ENCODE measurements at places on chromosomes 3 and 15. TPM values are rescaled to one million over a fixed set of nuclear protein-coding genes. Genes with fewer than 3 reads are reported as not detected.

GRCh38 chr15:96053031-96053780 is 277.3 kb upstream of the NR2F2 start:
- DNase-seq = no peak

GRCh38 chr3:54228806-54229205 is 106.5 kb downstream of the CACNA2D3 start:
- no peak for DNase-seq

- DNase-seq = no peak
These were observed 891 bp upstream of the DMXL2 start for GRCh38 chr15:51623386-51623938.

DNA sequence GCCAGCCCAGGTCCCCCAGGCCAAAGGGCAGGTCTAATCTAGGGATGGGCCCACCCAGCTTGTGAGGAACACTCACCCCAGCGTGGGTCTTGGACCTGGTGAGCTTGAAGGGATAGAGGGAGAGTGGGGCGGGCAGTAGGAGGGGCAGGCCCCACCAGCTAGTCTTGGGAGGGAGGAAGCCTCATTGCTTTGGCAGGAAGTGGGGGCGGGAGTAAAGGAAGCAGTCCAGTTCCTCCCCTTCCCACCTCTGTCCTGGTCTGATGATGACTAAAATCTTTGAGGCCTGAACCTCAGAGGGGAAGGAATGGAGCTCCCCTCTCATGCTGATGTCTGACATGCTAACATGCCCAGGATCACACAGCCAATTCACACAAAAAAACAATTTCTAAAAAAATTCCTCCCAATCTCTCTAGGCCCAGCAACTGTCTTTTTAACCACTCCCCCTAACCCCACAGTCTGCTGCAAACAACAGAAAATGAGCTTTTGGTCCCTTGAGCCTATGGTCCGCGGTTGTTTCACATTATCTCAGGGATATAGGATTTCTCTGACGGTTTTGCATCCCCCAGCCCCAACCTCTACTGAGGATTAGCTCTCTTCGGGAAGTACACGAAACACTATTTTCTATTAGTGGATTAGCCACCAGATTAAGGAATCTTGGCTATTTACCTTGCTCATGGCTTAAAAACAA is 30.7 kb upstream of the DUSP7 start:
- DNase-seq = no peak

GRCh38 chr3:195768414-195768813 is 43.3 kb downstream of the MUC4 start:
- DNase-seq = no peak

GRCh38 chr3:122890077-122890719 is 95.3 kb downstream of the SLC49A4 start:
- no peak for DNase-seq

- no peak for DNase-seq
These were observed 151.7 kb downstream of the MEGF11 start for GRCh38 chr15:66101715-66102395.

DNA sequence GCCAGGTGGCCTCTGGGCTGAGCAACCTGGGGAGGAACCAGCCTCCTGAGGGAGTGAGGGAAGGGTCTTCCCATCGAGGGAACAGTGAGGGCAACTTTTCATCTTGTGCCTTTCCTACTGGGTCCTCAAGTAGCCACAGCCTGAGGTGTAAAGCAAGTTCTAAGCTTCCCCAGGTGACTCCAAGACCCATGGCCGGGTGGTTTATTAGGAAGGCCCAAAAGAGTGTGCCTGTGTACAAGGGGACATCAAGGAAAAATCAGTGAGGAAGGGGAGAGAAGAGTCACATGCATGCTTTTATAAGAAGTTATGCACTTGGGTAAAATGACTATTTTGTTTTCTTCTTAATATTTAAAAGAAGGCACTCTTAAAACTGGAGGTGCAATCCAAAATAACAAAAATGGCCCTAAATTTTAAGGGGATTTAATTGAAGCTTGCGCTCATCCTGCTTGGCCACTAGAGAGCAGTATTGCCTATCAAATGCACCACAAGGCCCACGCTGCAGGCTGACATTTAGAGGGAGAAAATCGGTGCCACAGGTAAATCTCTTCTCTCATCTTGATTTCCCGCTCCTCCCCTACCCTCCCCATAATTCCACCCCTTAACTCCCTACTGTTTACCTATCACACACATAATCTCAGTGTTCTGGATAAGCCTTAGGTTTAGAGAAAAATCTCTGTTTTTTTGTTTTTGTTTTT is 6.7 kb downstream of the NANOGP8 start:
- no peak for DNase-seq

DNA sequence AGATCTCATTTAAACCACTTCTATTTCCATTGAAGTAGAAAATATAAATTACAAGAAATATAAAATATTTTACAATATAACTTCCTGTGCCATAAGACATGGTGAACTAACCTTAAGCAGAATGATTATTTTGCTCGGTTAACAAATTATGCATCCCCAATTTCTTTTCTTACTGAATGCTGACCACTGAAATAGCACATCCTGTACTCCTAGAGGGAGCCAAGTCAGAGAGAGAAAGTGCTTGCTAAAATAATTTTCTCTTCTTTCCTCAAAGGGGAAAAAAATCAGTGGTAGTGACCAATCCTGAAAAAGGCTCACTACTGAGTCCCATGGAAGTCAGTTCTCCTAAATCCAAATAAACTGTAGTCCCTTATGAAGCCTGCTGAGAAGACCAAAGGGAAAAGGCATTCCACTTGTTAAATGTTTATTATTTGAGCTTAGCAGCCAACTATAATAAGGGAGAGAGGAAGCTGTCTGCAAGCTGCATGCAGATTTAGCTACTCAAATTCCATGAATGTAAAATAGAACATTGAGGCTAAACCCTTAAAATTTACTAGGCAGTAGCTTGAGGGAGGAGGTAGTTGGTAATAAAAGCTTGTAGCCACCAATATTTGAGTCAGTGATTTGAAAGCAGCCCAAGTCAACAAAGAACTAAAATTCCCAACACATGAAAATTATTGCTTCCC is 33.1 kb downstream of the CEP152 start:
- DNase-seq = no peak

DNA sequence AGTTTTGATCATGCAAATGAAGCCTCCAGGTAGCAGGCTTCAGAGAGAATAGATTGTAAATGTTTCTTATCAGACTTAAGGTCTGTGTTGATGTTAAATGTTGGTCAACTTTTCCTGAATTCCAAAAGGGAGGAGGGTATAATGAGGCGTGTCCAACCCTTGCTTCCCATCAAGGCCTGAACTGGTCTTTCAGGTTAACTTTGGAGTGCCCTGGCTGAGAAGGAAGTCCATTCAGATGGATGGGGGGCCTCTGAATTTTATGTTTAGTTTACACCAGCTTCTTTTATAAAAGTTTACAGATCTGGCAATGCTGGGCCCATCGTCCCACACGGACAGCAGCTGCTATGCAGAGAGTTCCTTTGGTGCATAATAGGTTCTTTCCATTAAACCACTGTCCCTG is 8.9 kb downstream of the CCDC13 start:
- no peak for DNase-seq

- DNase-seq = peak; percentile 3
These were observed 47.2 kb upstream of the TEX55 start for GRCh38 chr3:119098619-119099222.

GRCh38 chr3:95217661-95218060 is 1154.8 kb downstream of the NSUN3 start:
- DNase-seq = no peak

- DNase-seq = no peak
These were observed 3.3 kb downstream of the C3orf70 start for GRCh38 chr3:185149591-185149990.

DNA sequence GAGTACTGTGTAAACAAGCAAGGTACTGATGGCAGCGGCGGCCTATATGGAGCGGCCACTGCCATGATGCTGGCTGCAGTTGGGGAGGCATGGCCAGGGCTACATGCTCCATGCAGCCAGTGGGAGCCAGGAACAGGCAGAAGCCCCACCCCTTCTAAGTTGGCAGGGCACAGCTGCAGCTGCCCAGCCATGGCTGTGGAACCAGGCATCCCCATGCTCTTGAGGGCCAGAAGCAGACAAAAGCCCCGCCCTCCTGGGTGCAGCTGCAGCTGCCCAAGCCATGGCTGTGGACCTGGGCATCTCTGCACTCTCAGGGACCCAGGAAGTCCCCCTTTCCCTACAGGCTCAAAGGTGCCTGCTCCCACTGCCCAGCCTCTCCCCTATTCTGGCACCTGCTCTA is 150.9 kb downstream of the FMN1 start:
- DNase-seq = no peak

DNA sequence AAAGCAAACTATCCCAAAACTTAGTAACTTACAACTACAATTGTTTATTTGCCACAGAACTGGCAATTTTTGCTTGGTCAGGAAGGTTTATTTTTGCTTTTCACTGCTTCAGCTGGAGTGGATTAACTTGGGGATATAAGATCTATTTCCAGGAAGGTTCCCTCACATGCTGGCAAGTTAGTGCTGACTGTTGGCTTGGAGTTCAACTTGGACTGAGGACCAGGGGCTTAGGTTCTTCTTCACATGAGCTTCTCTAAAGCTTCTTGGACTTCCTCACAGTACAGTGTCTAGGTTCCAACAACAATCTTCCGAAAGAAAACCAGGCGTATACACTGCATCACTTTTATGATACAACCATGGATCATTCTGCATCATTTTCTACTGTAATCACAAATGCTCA is 264.4 kb downstream of the CHL1 start:
- DNase-seq = no peak

GRCh38 chr3:49869525-49870126 is at the start of gene CAMKV:
TSS of gene CAMKV (minus strand) at chr3:49869906. CDS start at chr3:49862388, 7,518 bp downstream.
- no peak for DNase-seq

DNA sequence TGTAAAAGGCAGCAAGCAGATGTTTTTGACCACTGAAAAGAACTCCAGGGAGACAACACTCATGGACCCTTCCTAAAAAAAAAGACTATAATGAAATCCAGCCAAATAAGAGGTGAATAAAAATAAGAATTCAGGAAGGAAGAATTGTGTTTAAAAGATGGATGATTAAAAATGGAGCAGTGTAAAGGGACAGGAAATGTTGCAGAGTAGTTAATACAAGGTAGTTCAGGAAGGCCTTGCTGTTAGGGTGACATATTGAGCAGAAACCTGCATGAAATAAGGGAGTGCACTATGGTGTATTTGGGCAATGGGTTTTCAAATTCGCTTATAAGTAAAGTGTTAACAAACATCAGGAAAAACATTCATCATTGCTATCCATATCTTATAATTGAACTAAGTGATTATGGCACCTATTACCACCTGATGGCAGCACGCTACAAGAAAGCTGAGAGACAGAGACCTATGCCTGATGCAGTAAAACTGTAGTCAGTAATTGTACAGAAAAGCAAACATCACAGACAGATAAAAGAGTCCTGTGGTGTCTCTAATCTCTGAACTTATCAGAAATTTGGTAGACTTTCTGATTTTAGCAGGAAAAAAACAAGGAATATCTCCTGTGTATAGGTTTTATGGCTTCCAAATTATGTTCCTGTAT is 5.8 kb upstream of the DBR1 start:
- no peak for DNase-seq

- DNase-seq = no peak
These were observed 475.2 kb upstream of the TGFBR2 start for GRCh38 chr3:30131191-30131590.

- DNase-seq = no peak
These were observed 284.9 kb upstream of the TBL1XR1 start for GRCh38 chr3:177482048-177482691.

- DNase-seq = peak; percentile 43
These were observed 165.7 kb upstream of the TSC22D2 start for GRCh38 chr3:150242220-150242936.

DNA sequence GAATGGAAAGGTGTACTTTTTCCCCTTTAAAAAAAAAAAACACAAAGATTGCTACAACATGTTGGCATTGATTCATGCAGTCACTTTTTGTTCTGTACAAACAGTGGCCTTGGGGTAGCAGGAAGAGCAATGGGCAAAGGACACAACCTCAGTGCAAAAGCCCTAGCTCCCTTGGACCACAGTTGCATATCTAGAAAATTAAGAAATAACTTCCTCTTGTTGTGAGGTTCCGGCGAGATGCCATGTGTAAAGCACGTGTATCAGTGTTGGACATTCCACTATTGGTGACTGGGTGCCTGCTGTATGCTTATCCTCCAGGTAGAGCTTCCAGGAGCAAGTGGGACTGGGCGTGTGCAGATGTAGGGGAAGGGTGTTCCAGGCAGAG is 164.5 kb downstream of the THSD4 start:
- no peak for DNase-seq

- DNase-seq = no peak
These were observed 5.1 kb downstream of the CDIN1 start for GRCh38 chr15:36584511-36584910.

- DNase-seq = no peak
These were observed 20.3 kb upstream of the TNIK start for GRCh38 chr3:171480526-171480925.

DNA sequence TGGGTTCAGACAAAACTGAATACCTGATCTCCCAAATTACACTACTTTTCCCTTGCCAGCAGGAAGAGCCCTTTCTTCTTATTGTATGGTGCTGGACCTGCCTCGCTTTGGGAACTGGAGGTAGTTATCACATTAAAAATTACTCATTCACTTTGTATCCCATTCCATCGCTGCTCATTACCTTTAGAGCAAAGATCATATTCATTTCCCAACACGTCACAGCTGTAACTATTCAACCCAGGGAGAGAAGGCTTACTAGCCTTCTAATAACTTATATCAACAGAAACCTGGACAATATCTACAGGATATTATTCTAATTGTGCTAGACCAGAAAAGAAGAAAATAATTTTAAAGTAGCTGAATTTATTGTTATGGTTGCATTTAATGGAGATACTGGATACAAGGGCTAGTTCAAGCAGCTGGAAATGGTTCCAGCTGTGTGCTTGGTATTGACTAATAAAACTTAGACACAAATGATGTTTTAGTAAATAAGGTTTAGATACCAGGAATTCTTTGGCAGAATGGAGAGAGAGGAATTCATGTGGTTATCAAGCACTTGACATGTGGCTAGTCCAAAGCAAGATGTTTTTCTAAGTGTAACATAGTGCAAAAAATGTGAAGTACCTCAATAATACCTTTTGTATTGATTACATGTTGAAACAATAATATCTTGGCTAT is 656.3 kb downstream of the ROBO1 start:
- peak; percentile 66 for DNase-seq

The GLDN gene
- polyA plus RNA-seq = 0.21 TPM

The SCAANT1 gene
- not detected for polyA plus RNA-seq

The SPINT1 gene
- polyA plus RNA-seq = 0.22 TPM

The STRIT1 gene
- polyA plus RNA-seq = not detected

The CAND2 gene
- polyA plus RNA-seq = 1.3 TPM

The GOLGA6L7 gene
- polyA plus RNA-seq = not detected

The SI gene
- not detected for polyA plus RNA-seq

The TUSC7 gene
- not detected for polyA plus RNA-seq

The ZBBX gene
- not detected for polyA plus RNA-seq

The SRGAP3 gene
- polyA plus RNA-seq = 0.75 TPM

The CLEC3B gene
- 22.3 TPM for polyA plus RNA-seq

Data from BJ (cell line).